ENCODE measurements at places on chromosomes 6 and 20. TPM values are rescaled to one million over a fixed set of nuclear protein-coding genes. Genes with fewer than 3 reads are reported as not detected.
A peak's percentile ranks its signal among the peaks of the same experiment; 100 is the strongest.

TFAP2D gene
- total RNA-seq: not detected

NPEPL1 gene
- total RNA-seq: 21.6 TPM

VWA7 gene
- total RNA-seq: 5.6 TPM

SASH1 gene
- total RNA-seq: 10.2 TPM

- DNase-seq: no peak
Measured at GRCh38 chr6:167044696-167045095, 45.5 kb downstream of the CEP43 start.

GRCh38 chr6:105038259-105038658, 81.4 kb downstream of the LIN28B start:
- DNase-seq: no peak

DNA sequence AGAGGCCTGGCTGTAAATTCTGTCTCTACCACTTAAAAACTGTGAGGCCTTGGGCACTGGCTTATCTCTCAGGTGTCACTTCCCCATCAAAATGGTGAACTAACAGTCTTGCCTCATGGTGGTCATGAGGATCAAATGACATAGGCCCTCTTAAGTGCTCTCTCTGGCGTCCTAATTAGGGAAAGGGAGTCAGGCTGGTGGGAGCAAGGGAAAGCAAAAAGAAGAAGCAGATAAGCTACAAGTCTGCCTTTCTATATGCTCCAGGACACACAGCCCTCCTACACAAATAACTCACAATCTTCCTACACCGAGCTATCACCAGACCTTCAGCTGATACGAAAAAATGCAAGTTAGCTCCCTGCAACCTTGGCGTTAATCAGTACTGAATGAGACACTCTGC, 19.5 kb upstream of the SLC22A16 start:
- DNase-seq: no peak

DNA sequence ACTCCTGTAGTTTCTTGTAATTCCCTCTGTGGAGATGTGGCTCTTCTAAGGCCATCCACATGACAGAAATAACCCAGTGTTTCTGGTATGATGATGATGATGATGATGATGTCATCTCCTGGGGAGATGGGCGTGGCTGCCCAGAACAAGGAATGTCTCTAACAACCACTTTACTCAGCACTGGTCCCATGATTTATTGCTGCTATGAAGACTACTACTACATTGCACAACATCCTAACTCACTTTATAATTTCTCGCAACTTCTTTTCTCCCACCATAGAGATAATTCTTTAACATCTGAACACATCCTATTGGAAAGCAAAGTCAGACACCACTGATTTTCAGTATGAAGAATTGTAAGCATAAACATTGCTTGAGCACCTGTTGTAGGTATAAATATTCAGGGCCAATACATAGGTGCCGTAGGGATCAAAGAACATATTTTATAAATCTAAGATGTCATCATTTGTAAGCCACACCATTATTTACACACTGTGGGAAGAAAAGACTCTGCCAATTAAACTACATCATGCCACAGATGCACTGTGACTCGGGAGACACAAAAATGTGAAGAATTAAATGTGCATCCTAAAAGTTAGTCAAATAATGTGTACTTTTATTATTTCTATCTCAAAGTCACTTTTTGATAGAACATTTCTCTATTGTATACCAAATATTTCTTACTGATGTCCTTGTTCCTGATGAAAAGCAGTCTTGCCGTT, 6.4 kb downstream of the TPMT start:
- DNase-seq: no peak

GRCh38 chr6:32796848-32797776, 19.7 kb downstream of the HLA-DOB start:
- DNase-seq: peak; percentile 61

DNA sequence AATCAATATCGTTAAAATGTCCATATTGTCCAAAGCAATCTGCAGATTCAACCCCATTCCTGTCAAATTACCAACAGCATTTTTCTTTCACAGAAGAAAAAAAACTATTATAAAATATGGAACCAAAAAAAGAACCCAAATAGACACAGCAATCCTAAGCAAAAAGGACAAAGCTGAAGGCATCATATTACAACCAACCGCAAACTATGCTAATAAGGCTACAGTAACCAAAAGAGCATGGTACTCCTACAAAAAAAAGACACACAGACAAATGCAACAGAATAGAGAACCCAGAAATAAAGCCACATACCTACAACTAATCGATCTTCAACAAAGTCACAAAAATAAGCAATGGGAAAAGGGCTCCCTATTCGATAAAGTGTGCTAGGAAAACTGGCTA, 49.2 kb downstream of the RNGTT start:
- no peak for DNase-seq

- DNase-seq: no peak
Measured at GRCh38 chr6:25872814-25873213, 1.2 kb downstream of the SLC17A3 start.

Measured in HT-29 (cell line).